Activated CD8-positive, alpha-beta memory T cell treated with anti-CD3 and anti-CD28 coated beads, Interleukin-2, amount 50 U/mL, for 48 hours (primary cell): ENCODE measurements at places on chromosomes 7 and 10.

DNA sequence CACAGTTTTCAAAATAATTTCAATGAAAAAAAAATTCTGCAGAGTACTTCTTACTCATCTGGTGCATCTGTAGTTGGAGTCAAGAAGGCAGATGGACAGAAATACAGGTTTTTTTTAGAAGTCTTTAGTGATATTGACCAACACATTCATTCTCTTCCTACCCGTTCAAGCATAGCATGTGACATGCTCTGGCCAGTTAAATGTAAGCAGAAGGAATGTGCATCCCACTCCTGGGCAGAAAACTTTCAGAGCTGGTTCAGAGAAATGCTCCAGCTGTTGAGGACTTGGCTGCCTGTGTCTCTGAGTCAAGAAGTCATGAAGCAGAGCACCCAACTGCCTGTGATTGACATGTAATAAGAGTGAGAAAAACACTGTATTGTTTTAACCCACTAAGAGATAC lies 665.3 kb upstream of the IGFBP3 start:
- no peak for DNase-seq

DNA sequence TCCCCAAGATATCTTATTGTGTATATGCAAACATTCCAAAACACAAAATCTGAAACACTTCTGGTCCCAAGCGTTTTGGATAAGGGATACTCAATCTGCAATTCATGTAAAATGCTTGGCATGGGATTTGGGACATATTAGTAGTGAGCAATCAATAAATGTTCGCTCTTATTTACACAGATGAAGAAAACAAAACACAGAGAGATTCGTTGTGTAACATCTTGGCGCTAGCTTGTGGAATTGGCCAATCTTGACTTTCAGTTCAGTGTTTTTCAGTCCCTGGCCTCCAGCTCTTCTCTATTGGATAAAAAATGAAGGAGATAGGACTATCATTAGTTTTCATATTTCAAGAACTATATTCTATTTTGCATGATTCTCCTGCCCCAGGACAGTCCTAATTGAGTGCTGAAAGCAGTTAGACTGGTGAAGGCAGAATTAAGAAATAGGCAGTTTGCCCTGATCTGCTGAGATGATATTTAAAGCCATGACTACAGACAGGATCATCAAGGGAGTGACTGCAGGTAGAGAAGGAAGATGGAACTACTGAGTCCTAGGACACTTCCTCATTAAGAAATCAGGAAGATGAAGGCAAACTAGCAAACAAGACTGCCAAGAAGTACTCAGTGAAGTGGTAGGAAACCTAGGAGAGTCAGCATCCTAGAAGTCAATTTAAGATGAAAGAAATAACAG lies 1.8 kb downstream of the PNLIPRP3 start:
- no peak for DNase-seq

GRCh38 chr7:85125651-85126131 lies 61.2 kb downstream of the SEMA3D start:
- DNase-seq = no peak

GRCh38 chr10:114245121-114245791 lies 6.2 kb downstream of the VWA2 start:
- DNase-seq = no peak

GRCh38 chr7:116377721-116378120 lies 121.8 kb upstream of the CAV2 start:
- DNase-seq = no peak

DNA sequence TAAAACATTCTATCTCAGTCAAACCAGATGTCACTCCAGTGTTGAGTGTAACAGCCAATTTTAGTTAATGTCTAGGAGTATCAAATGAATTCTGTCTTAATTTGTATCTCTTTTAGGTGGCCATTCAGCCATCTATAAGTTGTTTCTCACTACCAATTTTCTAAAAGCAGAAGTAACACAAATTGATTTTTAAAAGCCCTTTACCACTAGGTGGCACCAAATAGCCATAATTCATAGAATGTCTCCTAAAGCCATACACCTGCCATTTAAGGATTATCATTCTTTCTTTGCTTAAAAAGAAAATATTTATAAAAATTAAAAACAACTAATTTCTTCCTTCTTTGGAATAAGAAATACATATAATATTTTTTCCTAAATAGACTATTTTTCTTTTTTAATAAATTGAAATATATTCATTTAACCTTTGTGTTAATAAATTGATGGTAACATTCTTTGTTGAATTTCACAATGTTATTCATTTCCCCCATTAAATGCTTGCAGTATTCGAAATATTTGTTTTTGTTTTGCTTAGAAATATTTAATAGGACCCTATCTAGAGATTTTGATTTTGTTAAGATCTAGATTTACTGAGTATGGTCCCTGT lies 107.8 kb upstream of the PPP1R3A start:
- no peak for DNase-seq

GRCh38 chr10:115572740-115573455 lies 479.7 kb downstream of the ATRNL1 start:
- DNase-seq = no peak

DNA sequence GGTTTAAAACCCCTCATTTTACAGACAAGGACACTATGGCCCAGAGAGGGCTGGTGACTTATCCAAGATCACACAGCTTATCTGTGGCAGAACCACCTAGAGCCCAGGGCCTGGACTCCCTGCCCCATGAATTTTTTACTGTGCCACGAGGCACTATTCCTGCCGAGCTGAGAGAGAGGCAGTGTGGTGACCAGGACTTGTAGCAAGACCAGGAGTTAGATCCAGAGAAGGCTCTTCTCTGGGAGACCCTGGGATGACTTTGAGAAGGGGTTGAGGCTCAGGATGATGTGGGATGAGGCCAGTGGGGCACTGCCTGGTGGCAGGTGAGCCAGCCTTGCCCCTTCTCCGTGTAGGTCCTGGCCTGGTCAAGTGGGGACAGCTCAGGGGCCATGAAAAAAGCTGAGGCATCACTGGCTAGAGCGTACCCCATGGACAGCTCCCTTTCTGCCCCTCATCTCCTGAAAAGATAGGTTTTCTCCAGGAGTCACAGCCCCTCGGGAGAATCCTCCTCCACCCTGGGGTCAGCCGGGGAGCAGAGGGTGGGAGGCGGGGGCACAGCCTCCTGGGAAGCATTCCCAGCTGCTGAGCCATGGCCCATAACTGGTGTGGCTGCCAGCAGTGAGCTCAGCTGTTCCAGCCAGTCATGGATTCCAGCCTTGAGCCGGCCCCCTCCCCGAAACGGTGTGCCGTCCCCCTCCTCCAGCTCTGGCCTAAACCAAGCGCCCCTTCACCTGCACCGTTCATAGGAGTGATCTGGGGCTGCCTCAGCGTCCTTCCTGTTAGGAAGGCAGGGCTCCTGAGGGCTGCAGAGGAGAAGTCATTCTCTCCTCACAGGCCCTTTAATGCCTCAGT lies 5.8 kb downstream of the FLNC start:
- no peak for DNase-seq

- DNase-seq = no peak
Observed at GRCh38 chr10:21754410-21755011, 220.5 kb downstream of the MLLT10 start.

- DNase-seq = no peak
Observed at GRCh38 chr7:71775648-71776047, 636.5 kb downstream of the CALN1 start.

DNA sequence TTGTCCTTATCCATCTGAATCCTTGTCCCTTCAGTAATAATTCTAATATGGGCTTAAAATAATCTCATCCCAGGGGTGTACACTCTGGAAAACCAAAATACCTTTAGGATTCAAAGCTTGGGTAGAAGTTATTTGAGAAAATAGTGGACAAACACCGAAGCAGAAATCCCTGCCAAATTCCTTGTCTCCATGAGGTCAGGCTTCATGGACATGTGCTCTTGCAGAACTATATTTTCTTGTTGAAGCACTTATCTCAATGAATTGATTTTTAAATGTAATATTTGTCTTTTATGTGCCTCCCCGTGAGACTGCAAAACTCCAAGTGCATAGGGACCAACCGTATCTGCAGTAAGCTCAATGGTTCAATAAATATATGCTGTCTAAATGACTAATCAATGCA lies 1153.3 kb upstream of the AUTS2 start:
- no peak for DNase-seq

DNA sequence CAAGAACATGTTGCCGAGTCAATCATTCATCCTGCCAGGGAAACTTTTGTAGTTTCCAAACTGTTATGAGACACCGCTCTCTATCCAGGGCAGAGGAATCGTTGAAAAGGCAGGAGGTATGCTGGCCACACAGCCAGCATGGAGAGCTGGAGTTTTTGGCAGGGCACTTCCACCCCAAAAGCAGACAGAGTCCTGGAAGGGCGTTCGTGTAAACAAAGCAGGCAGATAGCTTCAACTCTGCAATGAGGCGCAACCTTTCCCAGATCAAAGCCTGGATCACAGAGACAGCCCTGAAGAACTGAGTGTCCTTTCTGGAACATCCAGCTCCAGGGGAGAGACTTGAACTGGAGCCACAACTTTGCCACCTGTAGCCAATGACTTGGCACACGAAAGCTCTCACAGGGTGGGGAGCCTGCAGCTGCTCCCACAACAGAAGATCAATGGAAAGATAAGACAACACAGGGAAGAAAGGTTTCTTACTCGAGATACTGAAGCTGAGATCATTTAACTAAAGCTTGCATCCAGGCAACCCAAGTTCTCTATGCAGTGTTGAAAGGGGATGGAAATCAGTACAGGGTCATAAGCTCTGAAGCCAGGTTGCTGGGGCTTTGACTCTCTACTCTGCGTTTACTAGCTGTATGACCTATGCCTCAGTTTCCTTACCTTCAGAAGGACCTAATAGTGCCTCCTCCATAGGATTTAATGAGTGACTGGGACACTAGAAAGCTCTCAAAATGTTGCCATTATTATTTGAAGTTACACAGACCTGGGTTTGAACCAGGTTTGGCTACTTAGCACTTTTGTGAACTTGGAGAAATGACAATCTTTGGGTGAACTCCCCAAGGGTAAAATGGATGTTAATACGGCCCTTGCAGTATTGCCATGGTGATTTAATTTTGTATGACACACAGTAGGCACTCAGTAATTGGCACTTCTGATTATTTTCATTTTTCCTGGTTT lies 434.8 kb upstream of the NPVF start:
- no peak for DNase-seq

DNA sequence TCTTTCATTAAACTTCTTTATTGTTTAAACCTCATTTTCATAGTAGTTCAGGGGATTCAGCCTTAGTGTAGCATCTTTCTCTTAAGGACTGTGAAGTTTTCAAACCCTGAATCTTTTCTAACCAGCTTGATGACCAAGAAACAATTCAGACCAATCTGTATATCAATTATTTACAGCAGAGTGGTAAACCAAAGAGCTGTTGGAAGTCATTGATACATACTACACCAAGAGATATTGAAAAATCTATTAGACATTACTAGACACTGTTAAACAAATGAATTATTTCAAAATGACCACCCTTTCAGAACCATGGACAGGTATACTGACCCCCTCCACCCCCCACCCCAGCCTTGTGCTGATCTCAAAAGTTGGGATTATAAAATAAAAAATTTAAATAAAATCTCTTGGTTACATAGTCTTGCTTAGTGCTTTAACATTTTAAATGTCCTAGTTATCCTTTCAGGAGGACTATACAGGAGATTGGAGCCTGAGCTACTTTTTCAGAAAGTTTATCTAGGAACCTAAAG lies 143.9 kb upstream of the LSM8 start:
- DNase-seq = no peak

GRCh38 chr10:28298951-28299350 lies 3.9 kb downstream of the MPP7 start:
- DNase-seq = no peak

DNA sequence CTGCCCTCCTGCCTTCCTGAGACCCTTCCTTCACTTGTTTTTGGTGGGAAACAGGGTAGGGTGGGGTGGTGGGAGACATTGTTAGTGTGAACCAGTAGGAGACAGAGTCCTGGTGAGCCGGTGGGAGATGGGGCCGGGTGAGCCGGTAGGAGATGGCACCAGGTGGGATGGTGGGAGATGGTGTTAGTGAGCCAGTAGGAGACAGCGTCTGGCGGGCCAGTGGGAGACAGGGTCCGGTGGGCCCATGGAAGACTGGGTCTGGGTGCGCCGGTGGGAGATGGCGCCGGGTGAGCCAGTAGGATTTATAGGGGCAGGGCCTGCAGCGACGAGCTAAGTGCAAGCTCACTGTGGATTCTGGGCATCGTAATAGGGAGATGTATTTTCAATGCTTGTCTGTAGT lies 116.8 kb downstream of the TRRAP start:
- DNase-seq = no peak

GRCh38 chr7:77989981-77990566 lies 191.5 kb downstream of the PHTF2 start:
- DNase-seq = no peak

- no peak for DNase-seq
Observed at GRCh38 chr7:88965371-88965770, 169.8 kb upstream of the TEX47 start.

GRCh38 chr10:98266647-98267046 lies 1.3 kb downstream of the LOXL4 start:
- DNase-seq = no peak

DNA sequence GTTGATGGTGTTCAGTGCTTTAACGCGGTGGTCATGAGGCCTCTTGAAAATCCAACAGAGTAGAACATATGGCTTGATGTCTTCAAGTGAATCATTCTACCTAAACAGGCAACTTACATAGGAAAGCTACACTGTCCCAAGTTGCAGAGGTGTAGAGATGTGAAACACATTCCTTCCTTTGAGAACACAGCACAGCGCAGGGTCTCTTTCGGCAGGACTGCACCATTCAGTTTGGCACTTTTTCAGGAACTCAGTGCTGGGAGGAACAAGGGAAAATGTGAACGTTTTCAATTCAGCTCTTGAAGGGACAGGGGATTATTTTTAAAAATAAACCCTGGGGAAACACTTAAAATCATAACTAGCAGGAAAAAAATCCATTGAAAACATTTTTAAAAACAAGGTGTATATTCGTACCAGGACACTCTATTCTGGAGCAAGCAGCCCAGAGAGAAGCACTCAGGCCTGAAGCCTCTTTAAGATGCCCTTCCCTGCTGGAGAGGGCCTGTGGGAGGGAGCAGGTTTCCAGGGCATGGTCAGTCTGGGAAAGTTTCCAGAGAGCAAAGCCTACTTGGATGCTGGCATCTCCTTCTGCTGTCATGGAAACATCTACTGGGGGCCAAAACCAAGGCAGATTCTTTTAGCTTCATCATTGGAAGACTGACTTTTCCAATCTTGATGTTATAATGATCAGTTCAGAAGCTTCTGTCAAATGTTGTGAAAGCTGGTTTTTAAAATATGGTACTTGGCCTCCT lies 60.4 kb upstream of the NPVF start:
- no peak for DNase-seq

DNA sequence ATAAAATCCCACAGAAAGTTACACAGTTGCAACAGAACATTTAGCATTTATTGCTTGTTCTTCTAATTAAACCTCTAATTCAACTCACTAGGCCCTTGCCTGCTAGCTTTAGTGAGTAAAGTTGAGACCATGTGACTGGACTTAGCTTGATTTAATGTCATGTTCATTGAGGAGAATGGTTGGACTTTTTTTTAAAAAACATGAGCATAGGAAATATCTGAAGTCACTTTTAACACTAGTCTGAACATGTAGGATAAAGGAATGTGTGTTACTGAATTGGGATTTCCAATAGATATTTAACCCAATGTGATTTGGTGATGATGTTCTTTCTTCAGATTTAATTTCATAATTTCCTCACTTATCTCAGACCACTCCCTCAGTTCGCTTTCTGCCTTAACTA lies 24.6 kb upstream of the GLCCI1 start:
- no peak for DNase-seq

- no peak for DNase-seq
Observed at GRCh38 chr7:148623586-148624282, 33.2 kb downstream of the C7orf33 start.

- no peak for DNase-seq
Observed at GRCh38 chr10:120749072-120749471, 102.1 kb upstream of the WDR11 start.

- DNase-seq = no peak
Observed at GRCh38 chr10:84416245-84416555, 87.8 kb downstream of the CCSER2 start.
